Activated CD4-positive, alpha-beta T cell treated with anti-CD3 and anti-CD28 coated beads, Interleukin-2, Interleukin-4, amounts not matched to agents 100 ng/mL and 50 ng/mL, durations not matched to agents 16 hours and 8 hours (primary cell): ENCODE measurements at places on chromosomes 4 and X.

- no peak for DNase-seq
These were observed 29.4 kb upstream of the CENPU start for GRCh38 chr4:184763150-184763780.

- no peak for DNase-seq
These were observed 87.0 kb downstream of the BCOR start for GRCh38 chrX:40010550-40011321.

- DNase-seq: no peak
These were observed 965.1 kb upstream of the HS3ST1 start for GRCh38 chr4:12393631-12394262.

- DNase-seq: no peak
These were observed 16.3 kb downstream of the C4orf50 start for GRCh38 chr4:6001680-6002491.

DNA sequence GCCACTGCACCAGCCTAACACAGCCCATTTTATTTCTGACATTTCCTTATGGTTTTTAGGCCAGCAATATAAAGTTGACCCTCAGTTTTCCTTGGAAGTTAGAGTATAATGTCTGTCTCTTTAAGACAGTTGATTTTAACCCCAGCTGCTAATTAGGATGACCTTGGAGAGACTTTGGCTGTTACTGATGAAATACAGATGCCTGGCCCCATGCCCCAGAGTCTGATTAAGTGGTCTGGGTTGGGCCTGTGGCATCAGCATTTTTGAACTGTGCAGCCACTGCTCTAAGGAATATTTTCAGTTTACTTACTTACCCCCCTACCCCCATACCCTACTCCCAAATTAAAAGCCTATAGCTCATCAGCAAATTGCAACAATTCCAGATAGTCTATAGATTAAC lies 85.8 kb downstream of the DCLK2 start:
- DNase-seq: no peak

DNA sequence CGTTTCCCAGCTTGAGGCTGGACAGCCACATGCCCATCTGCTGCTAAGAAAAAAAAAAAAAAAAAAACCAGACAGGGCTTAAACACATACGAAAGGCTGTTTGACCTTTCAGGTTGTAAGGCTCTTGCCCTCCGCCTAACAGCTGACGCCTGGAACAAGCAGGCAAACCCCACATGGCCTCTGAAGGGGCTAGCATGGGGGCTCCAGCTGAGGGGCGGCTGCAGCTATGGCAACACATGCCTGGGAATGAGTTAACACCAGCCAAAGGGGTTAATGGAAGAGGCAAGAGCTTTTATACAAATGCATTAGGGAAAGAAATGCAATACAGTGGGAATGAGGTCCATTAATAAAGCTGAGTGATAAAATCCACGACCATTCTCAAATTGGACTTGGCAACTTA lies 183.6 kb downstream of the ENOX2 start:
- no peak for DNase-seq

GRCh38 chr4:139282065-139282720 lies 2.2 kb upstream of the MGARP start:
- no peak for DNase-seq

DNA sequence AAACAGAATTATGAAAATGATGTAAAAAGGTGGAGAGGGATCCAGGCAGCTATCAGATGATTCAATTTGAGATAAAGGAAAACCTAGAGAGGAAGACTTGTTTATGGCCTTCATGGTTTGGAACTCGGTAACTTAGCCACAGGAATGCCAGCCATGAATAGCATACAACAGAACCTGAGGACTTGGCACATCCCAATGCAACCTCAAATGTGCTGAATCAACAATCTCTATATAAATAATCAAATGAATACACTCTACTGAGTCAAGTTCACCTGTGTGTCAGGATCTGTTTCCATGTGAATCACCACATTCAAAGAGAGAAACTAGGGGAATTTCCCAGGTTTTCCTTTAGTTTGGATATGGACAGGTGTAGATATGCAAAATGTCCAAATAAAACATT lies 86.9 kb downstream of the MBNL3 start:
- DNase-seq: no peak

- DNase-seq: peak; percentile 51
These were observed 3.5 kb upstream of the VMA21 start for GRCh38 chrX:151393514-151393913.

DNA sequence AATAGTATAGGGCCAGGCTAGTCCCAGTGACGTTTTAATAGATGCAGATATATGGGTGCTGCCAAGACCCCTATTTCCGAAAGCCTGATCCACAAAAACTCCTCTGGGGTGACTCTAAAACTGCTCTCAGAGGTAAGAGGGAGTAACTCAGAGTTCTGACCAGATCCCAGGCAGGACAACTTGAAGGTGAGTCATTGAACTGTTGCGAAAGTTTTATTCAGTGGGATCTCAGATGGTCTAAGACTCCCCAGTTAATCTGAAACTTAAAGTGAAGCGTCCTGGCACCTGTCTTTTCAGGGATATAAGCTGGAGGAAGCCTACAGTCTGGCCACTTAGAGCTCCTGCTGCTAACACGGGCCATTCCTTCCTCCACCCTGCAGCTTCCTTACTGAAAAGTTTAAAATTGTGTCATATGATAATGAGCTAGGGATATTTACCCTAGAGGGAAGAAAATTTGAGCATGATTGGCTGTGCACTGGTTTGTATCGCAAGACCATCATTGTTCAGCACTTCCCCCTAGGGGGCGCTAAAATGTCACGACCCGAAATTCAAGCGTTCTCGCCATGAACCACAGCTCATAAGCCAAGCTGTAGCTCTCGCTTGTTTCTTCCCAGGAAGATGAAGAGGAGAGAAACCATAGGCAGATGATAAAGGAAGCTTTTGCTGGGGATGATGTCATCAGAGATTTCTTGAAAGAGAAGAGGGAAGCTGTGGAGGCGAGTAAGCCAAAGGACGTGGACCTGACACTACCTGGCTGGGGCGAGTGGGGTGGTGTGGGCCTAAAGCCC lies 19.5 kb downstream of the UTP14A start:
- peak; percentile 77 for DNase-seq

- DNase-seq: no peak
These were observed 188.4 kb upstream of the GALNT7 start for GRCh38 chr4:172980219-172980618.

GRCh38 chrX:85870585-85870984 lies 176.8 kb downstream of the CHM start:
- DNase-seq: peak; percentile 2

DNA sequence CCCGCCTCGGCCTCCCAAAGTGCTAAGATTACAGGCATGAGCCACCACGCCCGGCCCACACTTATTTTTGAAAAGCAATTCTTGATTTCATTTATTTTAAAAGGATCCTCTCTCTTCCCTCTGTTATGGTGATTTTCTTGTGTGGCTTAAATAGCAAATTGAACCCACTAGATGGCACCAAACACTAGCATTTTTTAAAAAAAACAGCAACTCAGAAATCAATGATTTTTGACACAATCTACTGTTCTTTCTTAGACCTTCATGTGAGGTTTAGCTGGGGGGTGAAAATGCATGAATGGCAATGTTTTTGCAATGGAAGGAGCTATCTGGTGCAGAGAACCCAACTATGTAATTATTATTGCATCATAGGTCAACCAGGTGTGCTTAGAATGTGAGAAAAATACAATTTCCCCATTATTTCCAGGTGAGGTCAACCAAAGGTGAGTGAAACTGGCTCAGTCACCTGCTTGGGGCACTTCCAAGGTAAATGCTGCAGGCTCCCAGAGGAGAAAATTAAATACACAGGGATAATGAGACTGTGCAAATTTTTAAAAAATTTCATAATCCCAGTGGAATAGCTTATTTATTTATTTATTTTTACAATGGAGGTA lies 226.7 kb upstream of the PRKX start:
- peak; percentile 9 for DNase-seq

DNA sequence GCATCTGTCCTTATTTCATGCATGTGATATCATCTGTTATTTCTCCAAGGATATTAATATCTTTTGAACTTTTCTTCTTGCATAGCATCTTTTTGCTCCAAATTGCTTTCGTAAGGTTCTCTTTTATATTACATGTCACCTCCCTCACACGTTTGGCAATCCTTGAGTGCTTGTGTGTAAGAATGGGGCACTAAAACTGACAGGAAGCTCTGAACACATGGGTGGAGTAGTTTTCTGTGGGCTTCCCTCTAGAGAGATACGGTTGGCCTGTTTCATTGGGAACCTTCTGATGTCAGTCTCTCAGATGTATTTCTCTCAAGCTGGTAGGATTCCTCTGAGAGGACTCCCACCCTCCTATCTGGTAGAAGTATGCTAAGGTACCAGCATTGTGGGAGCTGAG lies 223.0 kb downstream of the MID1 start:
- DNase-seq: no peak

DNA sequence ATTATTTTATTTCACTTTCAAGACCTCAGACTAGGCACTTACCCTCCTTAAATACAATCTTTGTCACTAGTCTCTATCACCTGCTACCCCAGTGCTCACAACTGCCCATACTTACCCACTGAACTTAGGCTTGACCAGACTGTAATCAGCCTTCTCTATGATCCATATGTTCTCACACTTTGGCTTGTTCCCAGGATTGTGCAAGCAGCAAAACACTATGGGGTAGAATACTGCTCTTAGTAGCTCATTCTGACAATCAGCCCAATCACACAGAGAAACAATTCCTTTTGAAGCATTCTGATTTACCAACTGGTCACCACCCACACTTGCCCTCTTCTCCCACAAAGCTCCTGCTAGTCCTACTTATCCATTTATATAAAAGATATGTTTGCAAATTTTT lies 878.3 kb downstream of the FSTL5 start:
- DNase-seq: no peak

DNA sequence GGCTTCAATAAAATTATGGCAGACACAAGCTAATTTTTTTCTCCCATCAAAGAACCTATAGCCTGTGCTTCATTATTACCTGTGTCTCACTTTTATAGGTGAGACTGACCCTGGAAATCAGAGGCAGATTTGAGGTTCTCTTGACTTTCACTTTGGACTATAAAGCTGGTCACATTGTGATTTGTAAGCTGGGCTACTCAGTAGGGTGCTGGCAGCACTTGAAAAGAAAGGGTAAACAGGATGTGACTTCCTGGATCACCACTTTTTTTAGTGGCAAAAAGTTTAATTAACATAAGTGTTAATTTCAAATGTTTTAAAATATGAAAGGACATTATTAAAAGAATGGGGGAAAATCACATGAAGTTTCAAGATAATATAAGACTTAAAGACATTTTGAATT lies 50.6 kb upstream of the GATB start:
- no peak for DNase-seq

DNA sequence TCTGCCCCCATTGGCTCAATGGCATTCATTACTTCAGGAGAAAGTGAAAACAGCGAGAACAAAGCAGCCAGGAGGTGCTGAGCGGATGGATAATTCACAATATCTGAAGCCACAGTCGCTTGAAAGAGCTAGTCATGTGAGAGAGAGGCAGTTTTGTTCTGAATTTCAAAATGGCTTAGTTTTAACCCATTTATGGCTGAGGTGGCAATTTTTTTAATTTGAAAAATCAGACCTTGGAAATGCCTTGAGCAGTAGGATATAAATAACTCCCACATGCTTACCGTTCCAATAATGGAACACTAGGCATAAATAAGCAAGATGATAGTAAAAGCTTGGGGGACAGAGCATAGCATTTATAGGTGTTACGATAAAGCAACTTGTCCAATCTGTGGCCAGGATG lies 56.9 kb upstream of the CBR4 start:
- no peak for DNase-seq

- no peak for DNase-seq
These were observed 2.7 kb downstream of the FAT4 start for GRCh38 chr4:125317525-125317877.

DNA sequence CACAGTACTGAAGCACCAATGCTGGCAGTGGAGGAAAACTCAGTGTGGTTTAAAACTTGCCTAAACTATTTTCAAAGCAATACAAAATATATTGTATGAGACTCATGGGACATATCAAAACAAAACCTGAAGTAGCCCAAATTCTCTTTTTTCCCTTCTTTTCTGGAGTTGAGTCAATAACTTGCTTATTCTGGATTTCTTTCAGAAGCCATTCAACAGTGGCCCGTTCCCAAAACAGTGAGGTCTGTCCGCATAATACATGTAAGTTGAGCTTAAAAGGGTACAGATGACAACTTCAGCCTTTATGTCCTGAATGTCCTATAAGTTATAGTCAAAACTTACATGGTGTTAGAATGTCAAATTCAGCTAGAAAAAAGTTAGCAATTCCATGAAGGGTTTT lies 100.8 kb downstream of the SHISA3 start:
- DNase-seq: no peak

DNA sequence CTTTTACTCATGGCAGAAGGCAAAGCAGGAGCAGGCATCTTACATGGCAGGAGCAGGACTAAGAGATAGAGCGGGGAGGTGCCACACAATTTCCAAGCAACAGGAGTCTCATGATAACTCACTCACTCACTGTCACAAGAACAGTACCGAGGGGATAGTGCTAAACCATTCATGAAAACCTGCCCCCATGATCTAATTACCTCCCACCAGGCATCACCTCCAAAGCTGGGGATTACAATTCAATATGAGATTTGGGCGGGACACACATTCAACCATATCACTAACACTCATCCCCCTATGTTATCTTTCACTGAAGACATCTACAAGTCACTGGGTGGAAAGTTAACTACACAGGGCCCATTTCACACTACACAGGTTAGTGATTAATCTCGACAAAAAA lies 25.4 kb upstream of the GLRB start:
- no peak for DNase-seq

DNA sequence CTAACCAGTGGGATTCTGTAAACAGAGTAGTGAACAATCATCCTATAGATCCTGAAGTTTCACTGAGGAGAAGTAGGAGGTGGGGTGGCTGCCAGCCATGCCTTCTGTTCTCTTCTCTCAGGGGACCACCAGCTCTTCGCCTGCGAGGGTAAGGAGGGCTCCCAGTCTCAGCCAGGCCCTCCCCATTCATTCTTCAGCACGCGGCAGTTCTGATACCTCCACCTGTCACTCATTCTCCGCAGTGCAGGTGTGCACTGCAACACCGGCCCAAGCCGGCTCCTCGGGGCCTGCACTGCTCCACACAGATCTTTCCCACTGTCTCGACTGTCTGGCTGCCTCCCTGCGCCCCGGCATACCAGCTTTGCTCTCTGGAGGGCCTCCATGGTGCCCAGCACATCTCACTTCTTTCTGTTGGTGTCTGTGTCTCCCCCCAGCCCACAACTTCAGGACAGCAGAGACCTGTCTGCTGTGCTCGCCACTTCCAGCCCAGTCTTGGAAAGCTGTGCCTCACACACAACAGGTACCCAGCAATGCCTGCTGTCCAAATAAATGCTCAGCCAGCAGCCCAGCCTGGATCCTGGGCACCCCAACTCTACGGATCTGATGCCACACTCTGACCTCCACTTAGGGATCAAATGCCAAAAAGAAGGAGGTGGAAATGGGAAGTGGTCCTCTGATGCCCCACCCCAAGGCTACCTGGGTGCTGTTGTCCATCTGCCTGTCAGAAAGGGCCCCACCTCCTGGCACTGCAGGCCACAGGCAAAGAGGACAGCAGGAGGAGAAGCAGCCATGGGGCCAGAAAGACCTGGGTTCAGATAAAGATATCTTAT lies 29.0 kb downstream of the ACOX3 start:
- DNase-seq: no peak

- DNase-seq: no peak
These were observed 192.9 kb upstream of the TBL1X start for GRCh38 chrX:9271789-9272525.

- DNase-seq: peak; percentile 68
These were observed 33.4 kb upstream of the RASGEF1B start for GRCh38 chr4:81505004-81505598.
